ENCODE measurements at places on chromosomes 12 and 14.
A peak's percentile ranks its signal among the peaks of the same experiment; 100 is the strongest.

DNA sequence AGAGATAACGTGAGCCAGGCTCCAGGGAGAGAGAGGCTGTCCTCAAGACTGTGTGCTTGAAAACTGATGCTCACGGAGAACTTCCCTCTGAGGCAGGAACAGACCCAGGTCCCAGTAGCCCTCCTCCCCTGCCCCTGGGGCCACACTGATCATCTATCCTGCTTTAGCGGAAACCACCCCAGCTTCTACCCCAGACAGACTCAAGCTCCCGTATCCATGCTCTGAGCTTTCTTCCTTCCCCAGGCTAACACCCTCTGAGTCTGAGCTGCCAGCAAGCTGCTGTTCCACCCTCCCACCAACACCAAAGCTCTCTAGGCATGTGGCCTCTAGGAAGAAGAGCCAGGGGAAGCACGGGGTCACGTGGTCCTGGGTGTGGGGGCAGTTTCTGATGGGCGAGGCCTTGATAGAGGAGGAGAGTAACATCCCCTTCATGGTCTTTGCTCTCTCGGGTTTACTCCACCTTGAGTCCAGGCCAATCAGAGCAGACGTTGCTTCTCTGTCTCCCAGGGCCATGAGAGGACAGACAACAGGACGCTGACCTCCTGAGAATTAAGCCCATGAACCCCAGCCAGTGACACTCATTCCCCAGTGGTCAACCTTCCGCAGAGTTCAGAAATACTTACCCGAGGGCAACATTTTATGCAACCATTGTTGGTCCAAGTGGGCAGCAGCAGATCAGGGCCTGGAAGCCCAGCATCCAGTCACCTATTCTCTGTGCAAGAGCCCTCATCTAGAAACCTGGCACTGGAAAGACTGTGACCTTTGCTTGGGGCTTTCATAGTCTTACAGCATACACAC, 1.4 kb downstream of the PCK2 start:
- DNase-seq, result no peak

GRCh38 chr12:5013266-5013730, 30.4 kb upstream of the KCNA5 start:
- DNase-seq, result no peak

DNA sequence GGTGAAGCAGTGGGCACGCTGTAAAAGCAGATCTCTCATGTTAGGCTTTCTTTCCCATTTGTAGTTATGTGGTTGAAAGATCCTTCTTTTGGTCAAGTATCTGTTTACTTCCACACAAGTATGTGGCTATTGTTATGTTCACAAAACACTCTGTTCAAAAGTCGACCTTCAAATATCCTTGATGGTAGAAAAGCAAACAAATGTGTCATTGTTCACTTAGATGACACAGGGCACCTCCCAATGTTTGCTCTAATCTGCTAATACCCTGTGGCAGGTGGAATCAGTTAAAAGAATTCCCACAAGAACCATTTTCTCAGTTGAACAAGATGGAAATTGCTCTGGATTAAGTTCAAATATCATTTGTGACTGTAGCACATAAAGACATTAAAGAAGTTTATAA, 43.6 kb upstream of the NAA30 start:
- peak; percentile 5 for DNase-seq

DNA sequence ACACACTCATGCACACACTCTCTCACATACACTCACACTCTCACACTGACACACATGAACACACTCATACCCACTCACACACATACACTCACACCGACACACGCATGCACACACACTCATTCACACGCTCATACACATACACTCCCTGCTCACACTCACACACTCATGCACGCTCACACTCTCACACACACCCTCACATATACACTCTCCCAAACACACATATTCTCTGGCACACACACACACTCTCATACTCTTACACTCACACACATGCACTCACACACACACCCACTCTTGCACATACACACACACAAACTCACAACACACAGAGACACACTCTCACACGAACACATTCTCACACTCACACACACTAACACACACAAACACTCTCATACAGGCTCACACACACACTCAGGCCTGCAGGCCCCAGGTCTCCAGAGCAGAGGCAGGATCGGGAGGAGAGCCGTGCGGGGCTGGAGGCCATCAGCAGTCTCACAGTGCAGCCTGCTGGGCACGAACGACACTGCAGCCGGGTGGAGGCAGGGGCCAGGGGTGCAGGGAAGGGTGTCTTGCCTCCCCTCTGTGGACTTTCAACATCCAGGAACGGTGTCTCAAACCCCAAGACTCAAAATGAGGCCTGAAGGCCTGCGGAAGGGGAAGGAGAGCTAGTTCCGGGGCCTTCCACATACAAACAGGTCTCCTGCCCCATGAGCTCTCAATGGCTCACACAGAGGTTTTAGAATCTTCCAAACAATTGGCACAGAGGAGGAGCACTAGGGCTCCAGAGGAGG, 148.7 kb downstream of the ANO2 start:
- no peak for DNase-seq

DNA sequence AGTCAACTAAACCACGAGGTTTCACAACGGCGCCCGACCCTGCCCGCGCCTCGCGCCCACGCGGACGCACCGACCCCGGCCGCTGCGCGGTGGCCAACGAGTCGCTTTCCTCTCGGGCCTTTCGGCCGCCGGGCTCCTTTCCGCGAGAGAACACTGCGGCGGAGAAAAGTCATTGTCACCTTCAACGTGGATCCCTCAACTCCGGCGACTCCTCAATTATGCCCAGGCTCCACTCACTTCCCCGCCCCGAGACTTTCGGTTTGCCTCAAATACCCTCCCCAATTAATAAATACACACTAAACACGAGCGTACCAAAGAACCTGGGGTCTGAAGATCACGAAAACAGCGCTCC, 450 bp downstream of the SINHCAF start:
- no peak for DNase-seq

DNA sequence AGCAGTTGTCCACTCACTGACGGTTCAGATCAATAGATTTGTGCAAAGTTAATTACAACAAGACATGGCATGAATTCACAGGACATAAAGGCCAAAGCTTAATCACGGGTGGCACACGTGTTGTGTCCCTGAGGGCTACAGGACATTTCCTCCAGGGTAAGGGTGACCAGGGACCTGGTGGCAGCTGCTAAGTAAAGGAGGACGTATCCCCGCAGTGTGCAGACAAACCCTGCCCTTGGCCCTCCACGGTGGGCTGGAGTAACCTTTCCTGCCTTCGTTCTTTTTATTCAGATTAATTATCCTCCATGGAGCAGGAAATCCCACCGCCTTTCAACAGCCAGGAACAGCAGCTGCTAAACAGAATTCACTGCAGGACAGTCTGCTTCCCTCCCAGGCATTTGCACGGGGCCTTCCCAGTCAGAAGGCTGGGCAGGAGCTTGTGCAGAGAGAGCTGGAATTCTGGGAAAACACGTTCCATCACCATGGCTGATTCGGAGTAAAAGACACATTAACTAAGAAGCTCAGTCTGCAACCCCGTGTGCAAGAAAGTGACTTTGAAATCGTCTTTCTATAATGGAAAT, 289.9 kb upstream of the SFSWAP start:
- DNase-seq, result no peak

- DNase-seq, result no peak
Observed at GRCh38 chr14:69298131-69299071, 38.4 kb downstream of the GALNT16 start.

GRCh38 chr12:100229876-100230275, 29.3 kb downstream of the ACTR6 start:
- no peak for DNase-seq

- no peak for DNase-seq
Observed at GRCh38 chr12:129716825-129717224, 187.0 kb downstream of the TMEM132D start.

GRCh38 chr12:26622601-26623000, 210.4 kb downstream of the ITPR2 start:
- DNase-seq, result no peak

DNA sequence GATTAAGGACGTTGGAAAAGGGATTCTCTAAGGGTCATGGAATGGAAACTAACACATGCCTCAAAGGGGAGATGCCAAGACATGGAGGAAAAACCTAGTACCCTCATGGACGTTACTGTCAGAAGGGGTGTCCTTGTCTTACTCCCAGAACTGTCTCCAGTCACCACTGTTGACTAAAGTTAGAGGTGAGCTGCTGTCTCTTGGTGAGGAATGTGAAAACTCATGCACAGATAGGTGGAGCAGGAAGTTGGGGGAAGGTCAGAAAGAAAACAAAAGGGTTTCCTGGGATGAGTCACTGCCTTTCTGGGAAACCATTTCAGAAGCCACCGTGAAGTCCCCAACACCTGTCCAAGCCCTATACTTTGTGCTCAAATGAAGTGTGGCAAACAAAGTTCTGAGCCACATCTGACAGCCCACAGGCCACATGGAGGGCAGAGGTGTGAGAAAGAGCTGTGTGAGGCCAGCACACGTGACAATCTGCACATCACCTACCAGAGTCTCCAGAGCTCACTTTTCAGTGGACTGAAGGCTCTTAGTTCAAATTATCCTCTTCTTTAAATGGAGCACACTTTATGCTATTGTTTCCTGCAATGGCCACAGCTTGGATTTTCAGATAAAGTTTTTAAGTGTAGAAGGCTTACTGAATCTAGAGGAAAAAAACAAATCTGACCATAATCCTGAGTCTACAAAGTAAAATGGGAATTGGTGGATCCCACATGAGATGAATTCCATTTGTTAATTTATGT, 92.9 kb upstream of the EGLN3 start:
- DNase-seq, result no peak

GRCh38 chr14:50230701-50231474, 490 bp downstream of the SOS2 start:
- no peak for DNase-seq

DNA sequence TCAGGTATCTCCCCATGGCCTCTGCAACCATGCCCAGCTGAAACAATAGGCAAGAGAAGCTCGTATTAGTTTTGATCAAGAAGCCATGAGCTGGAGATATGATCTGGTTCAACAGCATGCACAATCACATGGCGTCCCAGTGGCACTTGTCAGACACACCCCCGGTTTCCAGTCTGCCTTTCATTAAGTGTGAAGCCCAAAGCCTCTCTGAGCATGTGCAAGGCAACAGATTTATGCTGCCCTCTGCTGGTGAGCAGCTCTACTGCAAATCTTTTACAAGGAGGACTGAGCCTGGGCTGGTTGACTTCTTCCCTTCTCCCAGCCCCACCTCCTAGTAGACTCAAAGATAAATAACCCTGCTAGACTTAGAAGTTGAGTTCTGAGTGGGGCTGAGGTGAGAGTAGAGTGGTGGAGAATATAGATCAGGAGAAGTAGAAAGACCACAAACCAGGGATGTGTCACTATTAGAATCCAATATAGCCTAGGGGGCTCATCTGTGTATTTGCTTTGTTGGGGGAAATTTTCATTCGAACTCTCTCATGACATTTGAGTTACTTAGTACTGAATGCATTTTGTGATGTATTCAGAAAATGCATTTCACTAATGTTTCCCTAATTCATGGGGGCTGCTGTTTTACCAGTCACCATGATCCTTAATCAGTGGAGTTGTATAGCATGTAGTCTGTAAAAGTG, 53.7 kb upstream of the MBIP start:
- peak; percentile 65 for DNase-seq

- peak; percentile 38 for DNase-seq
Observed at GRCh38 chr12:12327802-12328201, 22.2 kb downstream of the MANSC1 start.

DNA sequence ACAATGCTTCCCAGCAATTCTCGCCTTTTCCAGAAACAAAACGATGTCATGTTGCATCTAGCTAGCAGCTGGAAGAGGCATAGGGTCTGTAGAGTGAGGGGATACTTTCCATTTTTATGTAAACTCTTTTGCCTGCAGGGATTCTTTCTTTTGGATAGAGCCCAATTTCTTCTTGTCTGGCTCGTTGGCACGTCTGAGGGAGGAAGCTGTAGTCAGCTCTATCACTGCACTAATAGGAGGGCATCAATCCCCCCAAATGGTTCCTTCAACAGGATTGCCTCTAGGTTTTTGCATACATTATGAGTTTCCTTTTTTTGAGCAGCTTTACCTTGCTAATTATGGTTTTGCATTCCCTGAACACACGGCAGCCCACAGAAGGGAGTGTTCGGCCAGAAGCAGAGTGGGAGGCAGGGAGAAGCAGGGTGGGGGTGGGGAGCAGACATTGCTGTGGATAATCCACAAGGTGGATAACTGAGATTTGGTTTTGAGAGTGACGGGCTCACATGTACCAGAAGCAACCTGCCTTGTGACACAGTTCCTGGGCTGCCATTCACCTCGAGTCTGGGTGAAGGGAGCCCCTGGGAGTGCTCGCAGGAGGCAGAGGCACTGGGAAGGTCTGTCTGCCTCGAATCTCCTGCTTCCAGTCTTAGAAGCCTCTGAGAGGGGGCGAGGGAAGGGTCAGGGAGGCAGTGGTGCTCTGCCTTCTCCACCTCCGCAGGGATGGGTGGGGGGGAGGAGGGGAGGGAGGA, 24.5 kb downstream of the LRTM2 start:
- no peak for DNase-seq

DNA sequence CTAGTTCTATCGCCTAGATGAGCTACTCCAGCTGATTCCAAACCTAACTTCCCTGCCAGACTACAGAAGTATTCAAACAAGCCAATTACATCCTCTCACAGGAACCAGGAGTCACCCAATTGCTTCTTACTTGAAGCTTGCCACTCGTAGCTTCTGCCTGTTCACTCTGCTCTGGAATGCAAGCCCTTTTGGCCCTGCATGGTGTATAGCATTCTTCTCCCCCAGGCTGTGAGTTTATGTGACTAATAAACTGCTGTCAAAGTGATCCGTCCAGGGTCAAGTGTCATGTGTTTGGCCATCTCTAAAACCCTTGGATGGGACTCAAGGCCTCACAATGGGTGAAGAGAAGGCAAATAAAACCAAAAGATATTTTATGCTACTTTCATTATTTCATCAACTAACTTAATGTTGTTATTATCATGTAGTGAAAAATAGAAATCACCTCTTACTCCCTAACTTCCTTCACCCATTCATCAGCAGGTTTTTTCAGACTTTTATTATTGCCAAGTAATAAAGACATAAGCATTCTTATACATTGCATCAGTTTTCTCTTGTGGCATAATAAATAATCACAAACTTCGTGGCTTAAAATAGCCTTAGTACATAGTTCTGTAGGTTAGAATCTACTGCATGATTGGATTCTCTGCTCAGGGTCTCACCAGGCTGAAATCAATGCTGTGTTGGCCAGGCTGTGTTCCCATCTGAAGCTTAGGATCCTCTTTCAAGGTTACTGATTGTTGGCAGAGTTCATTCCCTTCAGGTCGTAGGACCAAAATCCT, 1981.7 kb upstream of the FLRT2 start:
- DNase-seq, result no peak

- no peak for DNase-seq
Observed at GRCh38 chr14:69941768-69942742, 62.8 kb downstream of the SMOC1 start.

DNA sequence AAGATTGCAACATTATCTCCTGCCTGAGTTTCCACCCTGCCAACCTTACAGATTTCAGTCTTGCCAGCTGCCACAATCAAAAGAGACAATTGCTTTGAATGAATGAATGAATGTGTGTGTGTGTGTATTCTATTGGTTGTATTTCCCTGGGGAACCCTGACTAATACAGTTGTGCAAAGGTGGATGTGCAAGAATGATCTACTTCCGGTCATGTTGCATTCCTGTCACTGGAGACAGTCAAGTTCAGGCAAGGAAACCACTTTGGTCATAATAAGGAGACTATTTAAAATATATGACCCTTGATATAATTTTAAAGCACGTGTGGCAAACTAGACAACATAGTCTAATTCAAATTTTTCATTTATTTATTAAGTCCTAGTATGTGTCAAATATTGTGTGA, 13.1 kb downstream of the RERG start:
- no peak for DNase-seq
